Stromal cell of bone marrow (primary cell): ENCODE measurements at places on chromosomes 7 and 10.
A peak's percentile ranks its signal among the peaks of the same experiment; 100 is the strongest.

DNA sequence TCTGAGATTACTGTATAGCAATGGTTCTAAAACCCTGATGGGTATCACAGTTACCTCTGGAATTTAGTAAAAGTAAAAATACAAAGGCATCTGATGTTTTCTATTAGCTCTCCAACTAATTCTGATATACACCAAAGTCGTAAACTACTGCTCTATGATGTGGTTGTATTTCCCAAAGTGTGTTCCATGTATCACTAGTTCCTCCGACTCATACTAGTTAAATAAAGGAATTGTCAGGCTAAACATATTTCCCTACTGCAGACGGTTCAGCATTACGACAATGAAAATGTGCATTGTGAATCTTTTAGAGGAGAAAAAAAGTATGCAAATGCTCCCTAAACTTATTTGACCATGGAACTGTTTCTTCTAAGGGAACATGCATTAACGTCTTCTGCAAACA lies 38.9 kb downstream of the ZNF365 start:
- DNase-seq: no peak

- no peak for DNase-seq
Measured at GRCh38 chr10:1420661-1421362, 316.5 kb downstream of the ADARB2 start.

GRCh38 chr10:18795549-18795948 lies 136.3 kb downstream of the ARL5B start:
- DNase-seq: no peak

GRCh38 chr10:23174977-23175512 lies 17.1 kb upstream of the PTF1A start:
- no peak for DNase-seq

GRCh38 chr10:55311848-55312635 lies 511.0 kb upstream of the PCDH15 start:
- no peak for DNase-seq

DNA sequence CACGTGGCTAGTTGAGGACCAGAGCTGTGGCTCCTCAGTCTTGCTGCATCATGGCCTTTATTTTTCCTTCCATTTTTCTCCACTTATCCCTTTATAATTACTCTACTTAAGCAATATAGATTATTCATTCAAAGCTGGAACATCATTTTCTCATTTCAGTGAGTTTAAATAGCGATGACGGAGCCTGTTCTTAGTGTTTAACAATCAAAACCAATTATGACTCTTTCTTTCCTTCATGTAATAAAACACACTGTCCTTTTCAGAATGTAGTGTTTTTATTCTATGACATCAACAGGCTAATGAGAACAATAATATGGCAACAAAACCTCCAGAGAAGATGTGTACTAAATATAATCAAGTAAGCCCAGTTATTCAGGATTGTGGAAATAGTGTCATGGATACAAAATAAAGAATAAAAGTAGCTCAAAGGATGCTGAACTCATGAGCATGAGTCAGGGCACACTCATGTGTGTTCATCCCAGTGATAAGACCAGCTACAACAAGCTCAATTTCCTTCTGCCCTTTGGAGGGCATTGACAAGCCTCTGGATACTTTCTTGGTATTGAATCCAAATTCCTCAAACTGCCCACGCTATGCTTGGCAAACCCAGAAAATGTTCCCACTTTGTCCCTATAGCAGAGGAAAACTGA lies 188.4 kb downstream of the CYP26A1 start:
- peak; percentile 84 for DNase-seq

DNA sequence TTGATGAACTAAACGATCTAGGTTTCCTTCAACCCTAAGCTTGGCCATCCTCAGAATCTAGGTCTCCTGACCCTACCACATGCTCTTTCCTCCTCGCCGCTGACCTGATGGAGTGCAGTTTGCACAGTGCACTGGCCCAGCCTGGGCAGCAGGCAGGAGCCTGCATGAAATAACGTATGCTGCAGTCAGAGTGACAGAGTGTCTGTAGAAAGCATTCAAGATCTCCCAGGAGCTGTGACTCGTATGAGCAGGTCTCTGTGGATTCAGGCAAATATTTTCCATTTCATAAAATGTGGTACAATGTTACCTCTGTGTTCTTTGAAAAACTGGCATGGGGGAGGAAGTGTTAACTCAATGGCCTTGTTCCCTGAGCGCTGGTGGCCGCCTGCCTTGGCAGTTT lies 441.8 kb downstream of the RPS24 start:
- no peak for DNase-seq

DNA sequence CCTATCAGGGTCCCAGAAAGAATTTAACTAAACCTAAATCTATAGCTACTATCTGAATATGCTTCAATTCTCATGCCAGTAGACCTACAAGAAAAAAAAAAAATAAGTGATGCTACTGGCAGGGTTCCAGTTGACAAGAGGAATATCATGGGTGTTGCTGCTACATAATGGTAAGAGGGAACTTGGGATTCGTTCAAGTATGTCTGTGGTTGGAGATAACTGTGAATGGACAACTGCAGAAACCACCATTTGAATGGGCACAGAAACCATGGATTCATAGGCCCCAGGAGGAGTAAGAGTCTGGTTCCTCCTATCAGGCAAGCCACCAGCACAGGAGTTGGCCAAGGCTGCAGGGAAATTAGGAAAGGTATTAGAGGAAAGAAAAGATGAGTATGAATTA lies 287.6 kb upstream of the HGF start:
- DNase-seq: no peak

GRCh38 chr10:1519391-1519790 lies 217.9 kb downstream of the ADARB2 start:
- DNase-seq: no peak

DNA sequence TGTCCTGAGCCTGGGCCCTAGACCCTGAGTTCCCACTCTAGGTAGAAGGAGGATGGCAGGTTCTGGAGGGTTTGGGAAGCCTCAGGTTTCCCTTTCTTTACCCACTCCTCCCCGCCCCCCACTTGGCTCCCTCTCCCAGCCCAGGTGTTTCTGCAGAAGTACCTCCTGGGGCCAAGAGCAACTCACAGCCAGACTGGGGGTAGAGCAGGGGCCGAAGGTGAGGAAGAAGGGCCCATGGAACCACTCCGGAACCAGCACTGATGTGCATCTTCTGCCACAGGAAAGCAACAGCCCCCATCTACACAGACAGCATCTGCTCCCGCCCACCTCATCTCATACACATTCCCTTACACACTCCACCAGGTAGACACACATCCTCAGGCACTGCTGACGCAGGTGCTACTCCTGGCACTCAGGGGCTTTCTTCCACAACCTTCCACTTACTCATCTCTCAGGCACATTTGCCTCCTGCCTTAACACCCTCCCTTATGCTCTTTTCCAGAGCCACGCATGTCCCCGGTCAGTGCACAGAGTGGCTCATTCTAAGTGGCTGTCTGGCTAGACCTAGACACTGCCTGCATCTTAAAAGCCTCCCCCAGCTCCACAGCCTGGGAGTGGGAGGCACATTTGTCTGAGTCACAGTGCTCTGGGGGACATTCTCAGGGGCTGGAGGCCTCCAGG lies 1.8 kb downstream of the EPHB6 start:
- DNase-seq: no peak

DNA sequence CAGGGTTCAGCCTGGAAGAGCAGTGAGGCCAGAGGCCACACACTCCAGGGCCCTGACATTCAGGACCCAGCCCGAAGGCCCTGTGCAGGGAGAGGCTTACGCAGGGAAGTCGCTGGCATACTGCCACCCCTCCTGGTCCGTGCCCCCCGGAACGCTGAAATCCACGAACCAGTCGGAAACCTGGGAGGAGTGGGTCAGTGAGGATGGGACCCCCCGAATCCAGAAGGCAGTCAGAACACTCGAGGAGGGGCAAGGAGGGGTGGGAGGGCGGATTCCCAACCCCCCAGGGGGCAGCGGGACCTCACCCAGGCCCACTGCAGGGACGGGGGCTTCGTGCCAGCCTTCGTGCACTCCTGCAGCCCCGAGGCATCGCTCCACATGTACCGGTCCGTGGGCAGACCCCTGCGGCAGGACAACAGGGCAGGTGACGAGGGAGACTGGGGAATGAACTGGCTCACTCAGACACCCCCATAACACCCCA lies 13.5 kb downstream of the BHLHA15 start:
- no peak for DNase-seq

DNA sequence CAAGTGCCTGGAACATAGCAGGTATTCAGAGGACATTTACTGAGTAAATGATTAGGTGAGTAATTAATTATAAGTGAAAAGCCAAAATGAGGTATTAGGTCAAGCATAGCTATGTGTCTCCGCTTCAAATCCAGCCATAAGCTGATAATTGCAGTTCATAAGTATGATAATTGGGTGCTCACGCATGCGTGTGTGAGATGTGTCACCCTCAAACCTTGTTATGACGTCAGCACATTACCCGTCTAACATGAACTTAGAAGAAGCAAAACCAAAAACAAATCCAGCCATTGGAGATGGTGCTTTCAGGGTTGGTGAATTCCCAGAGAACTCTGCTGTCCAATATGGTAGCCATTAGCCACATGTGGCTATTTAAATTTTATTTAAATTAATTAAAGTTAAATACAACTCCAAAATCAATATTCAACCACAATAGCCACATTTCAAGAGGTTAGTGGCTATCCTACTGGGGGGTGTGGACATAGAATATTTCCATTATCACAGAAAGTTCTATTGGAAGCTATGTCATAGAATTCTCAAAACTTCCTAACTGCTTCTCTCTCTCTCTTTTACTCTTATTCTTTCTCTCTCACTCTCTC lies at the start of gene CPA5:
TSS of gene CPA5 (plus strand) at position 546 of the 596 bp plus-strand sequence. CDS start 1,670 bp downstream, outside the sequence.
- DNase-seq: no peak

- DNase-seq: no peak
Measured at GRCh38 chr7:22444181-22444971, 55.6 kb downstream of the STEAP1B start.

DNA sequence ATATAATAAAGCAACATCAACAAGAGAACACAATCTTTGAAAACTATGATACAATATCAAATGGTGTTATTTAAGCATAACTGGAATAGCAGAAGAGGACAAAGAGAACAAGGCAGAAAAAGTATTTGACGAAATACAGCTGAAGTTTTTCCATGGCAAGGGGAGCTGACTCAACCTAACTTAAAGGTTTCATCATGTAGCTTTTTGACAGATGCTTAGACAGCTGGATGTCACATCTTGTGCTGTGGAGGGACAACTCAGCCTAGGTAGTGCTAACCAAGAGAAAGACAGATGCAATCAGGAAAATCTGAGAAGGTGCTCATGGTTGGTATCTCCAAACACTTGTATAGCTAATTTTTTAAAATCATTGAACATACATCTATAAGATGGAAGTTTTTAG lies 208.2 kb downstream of the TFEC start:
- no peak for DNase-seq

- DNase-seq: peak; percentile 62
Measured at GRCh38 chr7:73341877-73342276, 13.9 kb downstream of the FKBP6 start.

GRCh38 chr10:5314840-5315239 lies 49.9 kb upstream of the UCN3 start:
- no peak for DNase-seq

DNA sequence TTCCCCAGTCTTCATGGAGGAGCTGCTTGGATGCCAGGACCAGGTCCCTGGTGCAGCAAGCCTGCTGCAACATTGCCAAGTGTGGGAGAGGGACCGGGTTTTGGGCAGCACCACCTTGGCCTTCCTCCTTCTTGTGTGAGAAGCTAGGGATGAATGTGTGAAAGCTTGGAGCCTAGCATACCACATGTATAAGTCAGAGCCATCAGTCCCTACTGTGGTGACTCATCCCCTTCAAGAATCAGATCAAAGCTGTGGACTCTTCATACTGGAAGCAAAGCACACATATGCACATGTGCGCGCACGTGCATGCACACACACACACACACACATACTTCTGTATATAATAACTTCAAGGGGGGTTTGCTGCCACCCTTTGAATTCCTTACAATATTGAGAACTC lies 527.8 kb downstream of the LRMDA start:
- DNase-seq: peak; percentile 70

GRCh38 chr10:73874267-73875138 lies at the start of gene CAMK2G:
Gene CAMK2G, minus strand, starts transcription at chr10:73874555. Its CDS starts 94 bp downstream, at chr10:73874461.
- peak; percentile 80 for DNase-seq

DNA sequence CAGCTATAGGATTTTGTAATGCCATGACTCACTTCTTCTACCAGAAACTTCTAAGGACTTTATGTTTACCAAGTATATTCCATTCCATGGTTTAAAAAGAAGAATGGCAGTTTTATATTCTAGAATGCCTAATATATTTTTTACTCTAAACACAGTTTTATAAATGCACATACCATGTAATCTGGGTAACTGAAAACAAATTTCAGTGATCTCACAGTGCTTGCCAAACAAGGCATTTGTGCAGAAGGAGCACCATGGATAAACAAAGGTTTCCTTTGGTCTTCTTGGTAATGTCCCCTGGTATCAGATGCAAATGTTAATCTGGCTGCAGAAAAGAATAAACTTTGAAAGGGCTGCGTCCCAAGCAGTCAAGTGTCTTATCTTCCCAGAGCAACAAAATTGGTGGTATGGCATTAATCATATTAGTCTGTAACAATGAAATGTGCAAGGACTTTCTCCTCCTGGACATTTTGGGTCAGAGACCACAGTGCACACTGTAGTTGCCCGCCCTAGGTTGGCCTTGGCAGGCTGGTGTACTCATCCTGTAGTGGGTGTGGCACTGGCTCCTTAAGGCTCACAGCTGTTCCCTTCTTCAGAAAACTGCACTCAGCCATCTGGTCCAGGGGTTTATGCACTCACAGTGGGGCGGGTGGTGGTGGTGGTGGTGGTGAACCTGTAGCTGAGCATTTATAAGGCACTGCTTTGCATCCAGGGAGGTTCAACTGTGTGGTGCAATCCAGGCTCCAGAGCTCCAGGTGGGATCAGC lies 56.7 kb downstream of the LAMB4 start:
- no peak for DNase-seq

- no peak for DNase-seq
Measured at GRCh38 chr10:43117031-43117776, 21.0 kb upstream of the CSGALNACT2 start.

GRCh38 chr10:61784354-61785133 lies 117.0 kb upstream of the ARID5B start:
- no peak for DNase-seq

- DNase-seq: no peak
Measured at GRCh38 chr7:131255242-131255641, 72.4 kb upstream of the MKLN1 start.

- DNase-seq: no peak
Measured at GRCh38 chr7:140416560-140416959, 12.7 kb downstream of the RAB19 start.

DNA sequence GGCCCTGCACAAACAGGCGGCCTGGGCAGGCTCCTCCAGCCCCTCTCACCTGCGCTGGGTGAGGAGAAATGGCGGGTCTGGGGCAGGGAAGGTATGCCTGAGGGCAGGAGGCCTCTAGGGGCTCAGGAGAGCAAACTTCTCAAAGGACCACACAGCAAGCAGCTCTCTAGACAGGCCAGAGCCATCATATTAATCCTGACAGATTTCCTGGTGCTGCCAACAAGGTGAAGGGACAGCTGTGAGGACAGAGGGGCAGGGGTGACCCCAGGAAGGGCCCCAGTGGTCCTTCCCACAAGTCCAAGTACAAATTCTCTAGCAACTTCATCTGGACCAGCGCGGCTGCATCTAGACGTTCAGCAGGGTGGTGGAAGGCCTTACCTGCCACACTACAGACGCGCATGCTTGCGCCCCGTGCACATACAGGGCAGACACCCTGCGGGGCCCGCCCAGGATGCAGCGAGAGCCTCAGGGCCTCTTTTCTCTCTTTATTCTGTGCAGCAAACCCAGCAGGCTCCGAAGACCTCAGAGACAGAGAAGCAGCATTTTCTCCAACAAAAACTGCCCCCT lies 62.1 kb downstream of the ZRANB1 start:
- no peak for DNase-seq
